GM19239 (cell line): ENCODE measurements at places on chromosomes 7 and 10.

- DNase-seq, result no peak
Measured at GRCh38 chr7:95323410-95324129, 762 bp downstream of the PON1 start.

DNA sequence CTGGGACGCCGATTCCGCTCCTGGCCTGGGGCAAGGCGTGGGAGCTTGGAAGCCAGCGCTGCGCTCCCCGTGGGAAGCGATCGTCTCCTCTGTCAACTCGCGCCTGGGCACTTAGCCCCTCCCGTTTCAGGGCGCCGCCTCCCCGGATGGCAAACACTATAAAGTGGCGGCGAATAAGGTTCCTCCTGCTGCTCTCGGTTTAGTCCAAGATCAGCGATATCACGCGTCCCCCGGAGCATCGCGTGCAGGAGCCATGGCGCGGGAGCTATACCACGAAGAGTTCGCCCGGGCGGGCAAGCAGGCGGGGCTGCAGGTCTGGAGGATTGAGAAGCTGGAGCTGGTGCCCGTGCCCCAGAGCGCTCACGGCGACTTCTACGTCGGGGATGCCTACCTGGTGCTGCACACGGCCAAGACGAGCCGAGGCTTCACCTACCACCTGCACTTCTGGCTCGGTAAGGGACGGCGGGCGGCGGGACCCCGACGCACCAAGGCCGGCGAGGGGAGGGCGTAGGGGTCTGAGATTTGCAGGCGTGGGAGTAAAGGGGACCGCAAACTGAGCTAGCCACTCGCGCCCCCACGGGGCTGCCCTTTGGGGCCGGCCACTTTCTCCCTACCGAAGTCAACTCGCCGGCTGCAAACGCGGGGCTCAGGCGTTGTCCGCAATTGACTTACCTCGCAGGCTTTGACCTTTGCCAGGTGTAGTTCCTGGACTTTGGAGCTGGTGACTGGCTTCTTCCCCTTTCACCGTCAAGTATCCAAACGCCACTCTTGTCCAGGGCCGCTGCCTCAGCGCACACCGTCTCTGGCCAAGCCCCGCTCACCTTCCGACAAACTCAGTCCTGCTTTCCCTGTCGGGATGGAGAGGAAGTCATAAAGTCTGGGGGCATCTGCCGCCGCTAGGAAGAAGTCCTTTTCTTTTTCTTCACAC, at the start of gene SCIN:
SCIN (plus strand) TSS at position 187 of the 928 bp plus-strand sequence; CDS start at position 254, 67 bp downstream.
- no peak for DNase-seq

- DNase-seq, result no peak
Measured at GRCh38 chr10:72550239-72550638, 75.6 kb downstream of the MICU1 start.

DNA sequence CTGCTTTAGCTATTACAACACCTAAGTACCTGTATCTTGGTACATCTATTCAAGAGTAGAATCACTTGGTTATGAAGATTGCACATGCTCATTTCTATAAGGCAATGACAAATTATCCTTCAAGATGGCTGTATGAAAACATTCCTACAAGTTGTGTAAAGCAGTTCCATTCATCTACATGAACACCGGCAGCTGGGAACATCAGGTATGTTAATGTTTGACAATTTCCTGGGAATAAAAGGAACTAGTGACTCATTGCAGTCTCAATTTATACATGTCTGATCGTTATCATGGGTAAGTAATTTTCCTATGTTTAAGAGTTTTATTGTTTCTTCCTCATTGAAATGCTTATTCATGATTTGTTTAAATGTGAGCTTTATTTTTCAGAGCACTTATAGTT, 203.2 kb upstream of the SEMA3E start:
- no peak for DNase-seq

DNA sequence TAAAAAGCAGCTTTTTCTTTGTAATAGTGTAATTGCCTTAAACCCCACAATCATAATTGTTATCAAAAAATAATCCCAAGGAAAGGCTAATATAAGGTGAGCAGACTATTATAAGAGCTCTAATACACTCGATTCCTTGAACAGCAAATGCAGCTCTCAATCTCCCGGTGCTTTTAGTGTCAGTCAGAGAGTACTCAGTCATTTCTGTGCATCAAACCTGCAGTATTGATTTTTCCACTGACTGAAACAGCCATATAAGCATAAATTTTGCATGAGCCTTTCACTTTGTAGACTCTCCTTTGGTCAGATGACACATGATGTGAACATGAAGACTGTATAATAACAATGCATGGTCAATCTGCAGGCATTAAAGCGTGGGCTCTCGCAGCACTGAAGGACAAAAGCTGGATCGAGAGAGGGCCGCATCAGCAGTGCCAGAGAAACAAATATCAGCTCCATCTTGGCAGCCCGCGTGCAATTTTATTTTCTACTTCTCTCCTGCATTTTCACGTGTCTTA, 272.0 kb downstream of the POU6F2 start:
- no peak for DNase-seq

GRCh38 chr7:110922906-110923305, 168.0 kb upstream of the LRRN3 start:
- no peak for DNase-seq

GRCh38 chr7:43114458-43114780, 2.0 kb downstream of the HECW1 start:
- no peak for DNase-seq

DNA sequence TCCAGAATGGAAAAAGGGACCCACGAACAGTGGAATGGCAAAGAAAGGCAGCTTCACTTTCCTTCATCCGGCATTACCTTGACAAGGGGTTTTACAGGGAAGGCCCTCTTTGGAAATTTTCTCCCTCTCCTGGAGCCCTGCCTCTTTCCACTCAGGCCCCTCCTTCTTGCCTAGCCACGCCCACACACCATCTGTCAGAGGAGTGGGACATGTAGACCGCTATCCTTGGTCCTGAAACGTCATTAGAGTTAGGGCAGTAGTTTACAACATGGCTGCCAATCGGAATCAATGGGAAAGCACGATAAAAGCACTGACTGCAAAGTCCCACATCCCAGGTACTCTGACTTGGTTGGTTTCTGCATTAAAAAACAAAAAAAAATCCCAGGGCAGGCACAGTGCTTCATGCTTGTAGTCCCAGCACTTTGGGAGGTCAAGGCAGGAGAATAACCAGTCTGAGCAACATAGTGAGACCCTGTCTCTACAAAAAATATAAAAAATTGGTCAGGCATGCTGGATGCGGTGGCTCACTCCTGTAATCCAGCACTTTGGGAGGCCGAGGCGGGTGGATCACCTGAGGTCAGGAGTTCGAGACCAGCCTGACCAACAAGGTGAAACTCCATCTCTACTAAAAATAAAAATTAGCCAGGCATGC, 96.4 kb downstream of the MARCHF5 start:
- DNase-seq, result no peak

DNA sequence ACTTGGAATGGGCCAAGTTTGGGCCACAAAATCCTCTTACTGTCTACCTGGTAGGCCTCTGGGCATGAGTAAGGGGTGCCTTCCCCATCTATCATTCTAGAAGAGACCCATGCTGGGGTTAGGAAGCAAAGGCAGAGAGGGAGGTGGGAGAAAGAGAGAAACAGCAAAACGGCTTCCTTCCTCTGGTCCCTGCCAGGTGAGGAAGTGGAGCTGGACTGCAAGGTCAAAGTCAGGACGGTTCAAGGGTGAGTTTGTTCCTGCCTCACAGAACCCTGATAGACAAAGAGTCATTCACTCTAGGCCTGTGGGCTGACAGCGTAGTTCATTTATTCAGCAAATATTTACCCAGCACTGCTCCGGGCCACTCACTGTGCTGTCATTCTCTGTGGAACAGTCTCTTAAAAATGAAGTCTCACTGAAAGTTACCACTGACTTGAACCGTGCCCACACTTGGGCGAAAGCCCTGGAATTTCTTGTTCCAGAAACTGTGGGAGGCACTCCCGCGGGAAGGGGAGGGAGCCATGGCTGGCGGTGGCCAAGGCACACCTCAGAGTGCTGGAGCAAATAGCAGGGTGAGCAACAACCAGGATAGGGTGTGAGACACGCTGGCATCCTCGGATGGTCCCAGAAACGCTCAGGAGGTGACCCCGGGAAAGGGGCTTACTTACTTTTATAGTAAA, 26.2 kb upstream of the ECHDC3 start:
- DNase-seq, result no peak

DNA sequence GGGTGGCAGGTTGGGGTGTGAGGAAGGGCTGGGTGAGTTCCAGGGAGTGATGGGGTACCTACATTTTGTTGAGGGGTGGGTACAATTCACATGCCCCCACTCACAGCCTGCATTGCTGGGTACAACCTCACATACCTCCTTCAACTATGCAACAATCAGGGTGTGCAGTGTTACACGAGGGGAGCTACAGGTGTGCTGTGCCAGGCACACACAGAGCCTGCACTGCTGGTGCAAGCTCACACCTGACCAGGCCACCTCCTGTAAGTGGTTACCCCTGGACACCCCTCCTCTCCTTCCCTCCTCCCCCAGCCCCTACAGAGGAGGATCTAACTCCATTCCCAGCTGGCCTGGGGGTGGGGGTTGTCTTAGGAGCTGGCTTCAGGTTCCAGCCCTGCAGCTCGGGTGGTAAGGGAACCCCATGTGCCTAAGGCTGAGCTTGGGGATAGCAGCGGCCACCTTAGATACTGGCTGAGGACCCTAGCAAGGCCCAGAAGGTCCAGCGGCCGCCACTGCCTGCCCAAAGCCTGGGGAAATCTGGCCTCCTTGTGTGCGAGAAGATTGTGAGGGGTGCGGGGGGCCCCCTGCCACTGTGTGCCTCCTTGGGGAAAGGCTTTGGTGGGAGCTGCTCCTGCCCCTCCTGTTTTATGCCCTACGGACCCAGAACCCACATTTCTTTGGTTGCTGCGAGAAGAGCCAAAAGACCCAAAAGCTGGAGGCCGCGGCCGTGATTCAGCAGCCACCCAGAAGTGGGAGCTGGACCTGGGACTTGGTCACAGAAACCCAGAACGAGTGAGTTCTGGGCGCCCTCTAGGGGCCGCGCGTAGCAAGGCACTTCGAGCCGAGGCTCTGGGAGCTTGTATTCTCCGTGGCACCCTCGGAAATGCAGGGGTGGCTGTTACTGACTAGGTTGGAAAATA, 10.8 kb downstream of the TLX1 start:
- DNase-seq, result peak; percentile 92

- no peak for DNase-seq
Measured at GRCh38 chr10:69359594-69359993, 57.1 kb downstream of the TACR2 start.

DNA sequence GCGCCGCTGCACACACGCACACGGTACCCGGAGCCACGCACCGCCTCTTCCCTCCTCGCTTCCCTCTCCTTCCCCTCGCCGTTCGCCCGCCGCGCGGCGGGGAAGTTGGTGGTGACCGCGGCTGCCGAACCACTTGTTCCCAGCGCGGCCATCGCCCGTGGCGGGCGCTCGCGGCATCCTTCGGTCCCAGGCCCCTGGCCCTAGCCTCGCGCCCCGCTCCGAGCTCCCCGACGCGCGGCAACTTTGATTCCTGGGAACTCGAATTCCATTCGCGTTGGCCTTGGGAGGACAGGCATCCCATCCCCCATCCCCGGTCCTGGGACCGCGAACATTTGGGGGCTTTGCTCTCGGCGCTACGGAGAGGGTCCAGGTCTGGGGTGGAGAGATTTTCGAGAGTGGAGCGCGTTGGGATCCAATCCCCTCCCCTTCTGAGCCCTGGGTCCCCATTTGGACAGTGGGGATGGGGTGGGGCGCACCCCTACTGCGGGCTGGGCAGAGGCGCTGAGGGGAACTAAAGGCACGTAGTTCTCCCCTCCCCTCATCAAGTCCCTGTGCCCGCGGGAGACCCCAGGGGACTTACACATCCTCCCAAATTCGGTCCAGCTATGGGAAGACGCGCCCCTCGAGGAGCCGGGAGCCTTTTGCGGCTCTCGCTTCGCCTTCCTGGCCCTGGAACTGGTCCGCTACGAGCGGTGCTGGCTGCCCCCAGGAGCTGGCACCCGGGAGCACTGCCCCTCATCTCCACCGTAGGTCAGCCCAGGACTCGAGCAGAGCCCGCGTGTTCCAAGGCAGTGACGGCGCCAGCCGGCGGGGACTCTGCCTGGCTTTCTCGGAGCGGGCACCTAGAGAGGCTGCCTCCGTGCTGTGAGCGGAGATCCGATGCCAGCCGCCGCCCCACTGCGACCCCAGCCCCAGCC, 834 bp downstream of the CDH23 start:
- DNase-seq, result no peak

DNA sequence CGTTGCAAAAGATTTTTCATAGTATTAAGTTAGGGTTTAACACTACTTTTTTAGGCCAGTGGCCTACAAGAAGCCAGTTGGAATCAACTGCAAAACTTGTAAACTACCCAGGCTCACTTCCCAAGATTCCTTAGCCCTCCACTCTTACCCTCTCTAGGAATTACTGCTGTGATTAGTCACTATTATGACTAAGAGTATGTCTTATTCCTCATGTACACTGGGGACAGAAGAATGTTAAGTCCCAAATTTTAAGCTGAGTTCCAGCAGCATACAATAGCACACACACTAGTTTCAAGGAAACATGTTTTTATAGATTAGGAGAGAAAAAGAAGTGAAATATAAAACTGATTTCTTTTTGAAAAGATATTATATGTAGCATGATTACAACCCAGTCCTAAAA, 42.8 kb downstream of the FBXL13 start:
- DNase-seq, result no peak

DNA sequence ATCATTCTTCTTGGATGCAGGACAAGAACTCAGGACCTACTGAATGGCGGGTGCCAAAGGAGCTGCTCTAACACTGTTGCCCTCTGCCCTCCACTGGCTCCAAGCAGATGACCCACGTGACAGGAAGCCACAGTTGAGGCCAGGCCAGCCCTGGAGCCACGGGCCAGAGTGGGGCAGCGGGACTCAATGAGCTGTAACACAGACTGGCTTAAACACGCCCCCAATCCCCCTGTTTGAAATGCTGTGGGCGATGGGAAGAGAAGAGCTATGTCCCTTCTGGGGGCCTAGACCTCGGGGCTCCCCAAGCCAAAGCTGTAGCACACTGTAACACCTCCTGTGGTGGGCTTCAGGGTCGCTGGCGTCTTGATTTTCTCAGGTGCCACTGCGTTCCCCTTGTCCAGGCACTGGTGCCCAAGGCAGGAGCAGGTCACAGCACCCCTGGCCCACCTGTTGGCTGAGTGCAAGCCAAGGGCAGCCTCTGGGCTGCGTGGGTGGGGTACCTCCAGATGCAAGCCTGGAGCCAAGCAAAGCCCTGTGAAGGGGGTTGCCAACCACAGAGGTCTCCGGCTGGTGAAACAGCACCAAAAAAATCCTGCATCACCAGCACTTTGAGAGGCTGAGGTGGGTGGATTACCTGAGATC, 18.6 kb upstream of the ZMIZ2 start:
- DNase-seq, result no peak
